ENCODE measurements at places on chromosomes 16 and 17.

GRCh38 chr16:51106535-51106934 lies 44.5 kb downstream of the SALL1 start:
- no peak for DNase-seq

- DNase-seq: peak; percentile 64
Observed at GRCh38 chr17:9900784-9901183, 4.3 kb downstream of the RCVRN start.

GRCh38 chr17:1627182-1627981 lies 1.3 kb downstream of the SLC43A2 start:
- DNase-seq: no peak

DNA sequence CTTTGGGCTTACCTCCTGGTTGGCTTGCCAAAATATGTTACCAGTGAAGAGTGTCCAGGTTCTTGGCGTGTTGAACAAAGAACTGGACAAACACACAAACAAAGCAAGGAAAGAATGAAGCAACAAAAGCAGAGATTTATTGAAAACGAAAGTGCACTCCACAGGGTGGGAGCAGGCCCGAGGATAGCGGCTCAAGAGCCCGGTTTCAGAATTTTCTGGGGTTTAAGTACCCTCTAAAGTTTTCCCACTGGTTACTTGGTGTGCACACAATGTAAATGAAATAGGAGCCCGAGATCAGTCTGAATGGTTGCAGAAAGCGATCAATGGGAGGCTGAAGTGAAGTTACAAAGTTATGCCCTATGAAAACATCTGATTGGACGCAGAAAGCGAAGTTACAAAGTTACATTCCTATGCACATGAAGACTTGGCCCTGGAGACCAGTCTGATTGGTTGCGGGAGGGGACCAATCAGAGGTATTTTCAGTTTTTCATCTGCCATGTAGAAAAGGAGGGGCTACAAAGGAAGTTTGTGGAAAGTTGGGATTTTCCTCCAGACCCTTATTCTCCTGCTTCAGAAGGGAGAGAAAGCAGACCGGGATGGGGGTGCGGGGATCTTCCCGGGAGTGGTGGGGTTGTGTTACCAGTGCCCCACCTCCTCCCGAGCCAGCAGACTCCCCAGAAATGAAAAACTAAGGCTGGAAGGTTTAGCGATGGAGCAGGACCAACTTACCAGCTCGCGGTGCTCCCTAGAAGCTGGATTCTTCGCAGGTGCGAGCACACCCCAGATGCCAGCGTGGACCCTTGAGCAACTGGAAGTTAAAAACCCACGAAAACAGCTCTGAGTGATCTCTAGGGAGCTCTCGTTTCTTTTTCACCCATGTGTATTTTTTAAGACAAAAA lies at the start of gene SLFN12:
Gene SLFN12, minus strand, starts transcription at position 325 of the 899 bp plus-strand sequence. CDS start 9,472 bp downstream, outside the sequence.
- peak; percentile 44 for DNase-seq

- DNase-seq: no peak
Observed at GRCh38 chr17:76153202-76153601, 12.2 kb upstream of the FOXJ1 start.

Measured in H54 (cell line).